Right cardiac atrium (tissue), 5 donors: ENCODE measurements at places on chromosomes 6 and 20. TPM values are rescaled to one million over a fixed set of nuclear protein-coding genes. Genes with fewer than 3 reads are reported as not detected.
A peak's percentile ranks its signal among the peaks of the same experiment; 100 is the strongest.

- no peak for DNase-seq
These were observed 27.0 kb upstream of the PTGIS start for GRCh38 chr20:49594931-49595315.

DNA sequence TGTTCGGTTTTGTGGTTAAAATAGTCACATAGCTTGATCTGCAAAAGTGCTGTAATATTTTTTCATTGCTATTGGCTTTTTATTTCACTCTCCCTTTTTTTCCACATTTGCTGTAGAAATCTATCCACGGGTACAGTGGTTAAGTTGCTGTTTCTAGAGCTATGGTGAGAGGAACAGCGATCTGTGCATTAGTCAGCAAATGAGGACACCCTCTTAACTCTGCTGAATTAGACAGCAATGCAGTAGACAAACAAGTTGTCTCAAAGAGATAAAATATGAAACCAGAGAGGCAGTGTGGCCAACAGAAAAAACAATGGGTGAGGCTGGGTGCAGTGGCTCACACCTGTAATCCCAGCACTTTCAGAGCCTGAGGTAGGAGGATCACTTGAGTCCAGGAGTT, 17.6 kb upstream of the SYNJ2 start:
- no peak for DNase-seq

- DNase-seq = no peak
These were observed 20.2 kb upstream of the CD93 start for GRCh38 chr20:23106271-23106851.

GRCh38 chr6:36340618-36341454, 4.1 kb upstream of the BNIP5 start:
- DNase-seq = peak; percentile 94

GRCh38 chr20:44632103-44632752, 19.3 kb downstream of the ADA start:
- DNase-seq = peak; percentile 65

The MAP3K5 gene
- total RNA-seq = 4.0 TPM

The TFEB gene
- 31.6 TPM for total RNA-seq

The PRPH2 gene
- total RNA-seq = 2.5 TPM

The VGLL2 gene
- total RNA-seq = 4.6 TPM

The GMPR gene
- total RNA-seq = 80.6 TPM

The OR12D3 gene
- not detected for total RNA-seq
